Esophagus muscularis mucosa (tissue), 4 donors: ENCODE measurements at places on chromosomes 12 and 14. TPM values are rescaled to one million over a fixed set of nuclear protein-coding genes. Genes with fewer than 3 reads are reported as not detected.

GRCh38 chr12:45483571-45483970 is 245.9 kb upstream of the ARID2 start:
- no peak for DNase-seq

DNA sequence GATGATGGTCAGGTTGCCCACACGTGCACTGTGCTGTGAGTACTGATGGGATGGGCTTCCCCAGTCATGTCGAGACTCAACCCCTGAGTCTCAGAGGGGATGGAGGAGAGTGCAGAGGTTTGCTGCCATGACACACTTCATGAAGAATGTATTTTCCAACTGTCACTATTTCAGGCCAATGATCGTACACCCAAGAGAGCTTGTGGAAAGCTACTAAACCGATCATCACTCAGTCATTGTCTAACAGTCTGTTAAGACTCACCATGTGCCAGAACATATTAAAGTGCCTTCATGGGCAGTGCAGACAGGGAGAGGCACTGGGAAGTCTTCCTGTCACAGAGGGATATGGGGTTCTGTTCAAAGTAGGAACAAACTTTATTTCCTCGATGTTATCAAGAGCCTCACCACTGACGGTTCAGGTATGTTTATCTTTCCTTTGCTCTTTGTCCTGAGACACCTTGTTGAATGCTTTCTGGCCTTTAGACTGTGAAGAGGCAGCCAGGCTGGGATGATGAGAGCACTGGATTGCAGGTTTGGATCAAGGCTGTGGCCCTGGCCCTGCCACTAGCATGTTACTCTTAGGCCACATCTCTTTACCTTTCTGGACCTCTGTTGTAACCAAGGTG is 41.6 kb upstream of the NTF3 start:
- no peak for DNase-seq

- no peak for DNase-seq
These were observed 4.5 kb downstream of the B4GALNT1 start for GRCh38 chr12:57628280-57629191.

GRCh38 chr14:70964492-70964891 is 57.2 kb downstream of the PCNX1 start:
- no peak for DNase-seq

Gene CLEC14A
- 23.7 TPM for total RNA-seq

- no peak for DNase-seq
These were observed 220.6 kb upstream of the OR4E1 start for GRCh38 chr14:21894003-21894897.

GRCh38 chr12:13197526-13198143 is 1.1 kb downstream of the EMP1 start:
- no peak for DNase-seq

GRCh38 chr14:100384819-100385813 is 62.0 kb downstream of the SLC25A47 start:
- DNase-seq, result no peak

Gene CLEC4C
- total RNA-seq, result not detected

Gene TAS2R19
- 1.4 TPM for total RNA-seq

- no peak for DNase-seq
These were observed at the start of gene PPP1R36 for GRCh38 chr14:64549791-64550620. PPP1R36 (plus strand) TSS chr14:64549961; CDS start chr14:64549998, 37 bp downstream.

- DNase-seq, result no peak
These were observed 19.9 kb downstream of the TMEM233 start for GRCh38 chr12:119613319-119613936.

Gene NUP107
- total RNA-seq, result 25.5 TPM

DNA sequence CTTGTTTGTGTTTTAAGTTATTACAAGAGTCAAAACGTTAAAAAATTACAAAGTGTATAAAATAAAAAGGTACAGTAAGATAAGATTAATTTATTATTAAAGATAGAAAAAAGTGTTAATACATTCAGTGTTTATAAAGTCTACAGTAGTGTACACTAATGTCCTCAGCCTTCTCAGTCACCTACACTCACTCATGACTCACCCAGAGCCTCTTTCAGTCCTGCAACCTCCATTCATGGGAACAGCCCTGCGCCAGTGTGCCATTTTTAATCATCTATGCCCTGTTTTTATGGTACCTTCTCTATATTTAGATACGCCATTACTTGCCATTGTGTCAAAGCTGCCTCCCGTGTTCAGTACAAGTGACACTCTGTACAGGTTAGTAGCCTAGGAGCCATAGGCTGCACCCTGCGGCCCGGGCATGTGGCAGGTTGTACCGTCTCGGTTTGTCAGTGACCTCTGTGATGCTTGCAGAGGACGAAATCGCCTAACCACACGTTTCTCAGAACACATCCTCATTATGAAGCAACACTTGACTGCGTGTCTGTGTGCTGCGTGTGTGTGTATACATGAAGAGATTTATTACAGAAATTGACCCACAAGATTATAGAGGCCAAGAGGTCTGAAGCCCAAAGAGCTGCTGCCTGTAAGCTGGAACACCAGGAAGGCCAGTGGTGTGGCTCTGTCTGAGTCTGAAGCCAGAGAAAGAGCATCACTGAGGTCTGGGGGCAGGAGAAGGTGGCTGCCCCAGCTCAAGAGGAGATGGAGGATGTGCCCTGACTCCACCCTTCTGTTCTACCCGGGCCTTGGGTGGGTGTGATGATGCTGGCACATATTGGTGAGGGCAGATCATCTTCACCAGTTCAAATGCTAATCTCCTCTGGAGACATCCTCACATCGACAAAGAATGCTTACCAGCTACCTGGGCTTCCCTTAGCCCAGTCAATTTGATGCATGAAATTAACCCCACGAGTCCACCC is 116.6 kb upstream of the C14orf180 start:
- peak; percentile 64 for DNase-seq

GRCh38 chr14:21965042-21965441 is 291.4 kb upstream of the OR4E1 start:
- no peak for DNase-seq

DNA sequence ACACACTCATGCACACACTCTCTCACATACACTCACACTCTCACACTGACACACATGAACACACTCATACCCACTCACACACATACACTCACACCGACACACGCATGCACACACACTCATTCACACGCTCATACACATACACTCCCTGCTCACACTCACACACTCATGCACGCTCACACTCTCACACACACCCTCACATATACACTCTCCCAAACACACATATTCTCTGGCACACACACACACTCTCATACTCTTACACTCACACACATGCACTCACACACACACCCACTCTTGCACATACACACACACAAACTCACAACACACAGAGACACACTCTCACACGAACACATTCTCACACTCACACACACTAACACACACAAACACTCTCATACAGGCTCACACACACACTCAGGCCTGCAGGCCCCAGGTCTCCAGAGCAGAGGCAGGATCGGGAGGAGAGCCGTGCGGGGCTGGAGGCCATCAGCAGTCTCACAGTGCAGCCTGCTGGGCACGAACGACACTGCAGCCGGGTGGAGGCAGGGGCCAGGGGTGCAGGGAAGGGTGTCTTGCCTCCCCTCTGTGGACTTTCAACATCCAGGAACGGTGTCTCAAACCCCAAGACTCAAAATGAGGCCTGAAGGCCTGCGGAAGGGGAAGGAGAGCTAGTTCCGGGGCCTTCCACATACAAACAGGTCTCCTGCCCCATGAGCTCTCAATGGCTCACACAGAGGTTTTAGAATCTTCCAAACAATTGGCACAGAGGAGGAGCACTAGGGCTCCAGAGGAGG is 148.7 kb downstream of the ANO2 start:
- DNase-seq, result no peak

GRCh38 chr14:51871846-51872245 is 11.4 kb downstream of the GNG2 start:
- DNase-seq, result no peak

Gene OVCH1
- not detected for total RNA-seq

DNA sequence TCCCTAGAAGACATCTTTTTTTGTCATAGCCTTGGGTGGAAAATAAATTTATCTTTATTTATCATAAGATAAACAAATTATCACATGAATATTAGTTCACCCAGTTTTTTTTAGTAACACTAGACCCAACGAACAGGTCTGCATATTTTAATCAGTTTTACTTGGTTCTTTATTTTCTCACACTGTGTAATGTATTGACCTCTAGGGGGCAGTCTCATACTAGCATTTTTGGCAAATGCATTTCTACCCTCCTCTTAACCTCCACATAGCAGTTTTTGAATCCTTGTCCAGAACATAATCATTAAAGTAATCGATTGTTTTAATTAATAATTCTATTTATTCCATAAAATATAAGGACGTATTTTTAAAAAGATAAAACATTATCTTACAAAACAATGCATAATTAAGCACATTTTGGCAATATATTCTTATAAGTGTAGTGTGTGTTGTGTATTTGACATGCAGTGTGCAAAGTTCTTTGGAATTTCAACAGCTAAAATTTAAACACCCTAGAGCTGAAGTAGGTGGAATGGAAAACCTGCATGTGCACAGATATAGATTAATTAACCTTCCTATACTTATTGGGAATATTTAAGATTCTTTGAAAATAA is 31.6 kb upstream of the PTPRQ start:
- DNase-seq, result no peak

GRCh38 chr12:122965321-122965751 is 927 bp downstream of the ABCB9 start:
- no peak for DNase-seq

Gene CHGA
- total RNA-seq, result 1.2 TPM
